Substantia nigra (tissue), 51 donors: ENCODE measurements at places on chromosomes 4 and X.

DNA sequence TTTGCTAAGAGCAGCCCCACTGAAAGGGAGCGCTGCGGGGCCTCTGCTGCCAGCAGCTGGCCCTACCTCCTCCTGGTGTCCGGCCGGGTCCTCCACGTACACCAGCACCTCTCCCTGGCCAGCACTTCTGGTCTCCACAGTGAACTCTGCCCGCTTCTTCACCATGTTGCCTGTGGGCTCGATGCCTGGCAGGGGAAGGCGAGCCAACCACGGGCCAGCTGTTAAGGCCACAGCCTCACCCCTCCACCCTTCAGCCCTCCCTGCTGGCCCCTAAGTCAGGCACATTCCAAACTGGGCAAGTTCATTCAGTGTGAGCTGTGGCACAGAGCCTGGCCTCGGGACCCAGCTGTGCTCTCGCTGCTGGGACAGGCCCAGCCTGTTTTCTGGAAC lies 7.8 kb downstream of the FLNA start:
- DNase-seq, result no peak

DNA sequence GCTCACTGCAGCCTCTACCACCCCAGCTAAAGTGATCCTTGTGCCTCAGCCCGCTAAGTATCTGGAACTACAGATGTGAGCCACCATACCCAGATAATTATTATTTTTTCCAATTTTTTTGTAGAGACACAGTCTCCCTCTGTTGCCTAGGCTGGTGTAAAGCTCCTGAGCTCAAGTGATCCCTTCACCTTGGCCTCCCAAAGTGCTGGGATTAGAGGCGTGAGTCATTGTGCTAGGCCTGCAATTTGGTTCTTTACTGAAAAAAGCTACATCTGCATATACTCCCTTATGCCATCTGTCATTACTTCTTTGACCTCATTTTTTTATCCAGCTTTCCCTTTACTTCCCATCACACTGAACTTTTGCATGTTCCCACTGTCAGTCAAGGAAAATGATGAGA lies 2012.4 kb upstream of the IGFBP7 start:
- DNase-seq, result no peak

DNA sequence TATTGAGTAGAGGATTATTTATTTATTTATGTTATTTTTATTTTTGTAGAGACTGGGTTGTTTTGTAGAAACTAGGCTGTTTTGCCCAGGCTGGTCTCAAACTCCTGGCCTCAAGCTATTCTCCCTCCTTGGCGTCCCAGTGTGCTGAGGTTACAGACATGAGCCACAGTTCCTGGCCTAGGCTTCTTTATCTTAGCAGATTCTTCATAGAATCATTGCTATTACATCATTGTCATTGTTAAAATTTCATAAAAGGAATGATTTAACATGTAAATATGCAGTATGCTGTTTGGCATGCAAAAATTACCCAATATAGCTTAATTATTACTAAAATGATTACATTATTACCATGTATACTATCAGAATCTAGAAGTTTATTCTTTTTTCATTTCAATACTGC lies 24.2 kb downstream of the SULT1E1 start:
- DNase-seq, result no peak

DNA sequence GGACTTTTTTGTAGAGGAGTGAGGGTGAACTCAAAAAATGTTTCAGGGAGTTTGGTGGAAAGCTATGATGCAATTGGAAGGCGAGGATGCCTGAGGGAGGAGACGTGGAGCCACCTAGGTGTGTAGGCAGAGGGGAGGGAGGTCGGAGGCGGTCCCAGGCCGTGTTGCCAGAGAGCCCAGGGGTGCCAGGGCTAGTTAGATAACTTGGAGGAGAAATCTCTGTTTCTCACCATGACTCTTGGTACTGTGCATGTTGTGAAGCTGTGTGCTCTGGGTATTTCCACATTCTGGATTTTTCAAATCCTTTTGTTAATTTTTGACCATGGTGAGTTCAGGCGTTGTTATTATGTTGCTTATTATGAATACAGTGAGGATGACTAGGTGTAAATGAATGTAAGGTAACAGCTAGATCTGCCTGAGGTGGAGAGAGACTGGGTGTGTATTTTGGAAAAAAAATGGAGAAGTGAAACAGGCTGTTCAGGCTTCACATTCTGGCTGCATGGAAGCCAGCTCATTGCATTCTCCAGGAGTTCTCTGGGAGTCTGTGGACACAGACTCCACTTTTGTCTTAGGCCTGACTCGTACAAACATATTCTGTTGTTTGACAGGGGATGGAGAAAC lies 4.5 kb downstream of the RAB9A start:
- DNase-seq, result no peak

- DNase-seq, result no peak
Observed at GRCh38 chrX:323721-324628, 5.4 kb upstream of the GTPBP6 start.

DNA sequence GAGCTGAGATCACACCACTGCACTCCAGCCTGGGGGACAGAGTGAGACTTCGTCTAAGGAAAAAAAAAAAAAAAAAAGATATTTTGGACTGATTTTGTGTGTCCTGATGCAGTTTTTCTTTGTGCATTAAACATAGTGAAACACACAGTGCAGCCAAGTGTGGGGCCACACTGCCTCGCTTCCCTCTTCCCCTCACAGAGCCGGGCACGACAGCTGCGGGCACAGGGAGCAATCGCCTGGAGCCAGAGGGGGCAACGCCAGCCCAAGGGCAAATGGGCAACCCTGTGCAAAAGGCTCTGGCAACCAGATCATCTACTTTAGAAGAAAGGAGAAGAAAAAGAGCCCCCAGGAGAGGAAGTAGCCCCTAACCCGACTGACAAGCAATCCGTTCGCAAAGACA lies 13.5 kb upstream of the CCNQ start:
- no peak for DNase-seq

DNA sequence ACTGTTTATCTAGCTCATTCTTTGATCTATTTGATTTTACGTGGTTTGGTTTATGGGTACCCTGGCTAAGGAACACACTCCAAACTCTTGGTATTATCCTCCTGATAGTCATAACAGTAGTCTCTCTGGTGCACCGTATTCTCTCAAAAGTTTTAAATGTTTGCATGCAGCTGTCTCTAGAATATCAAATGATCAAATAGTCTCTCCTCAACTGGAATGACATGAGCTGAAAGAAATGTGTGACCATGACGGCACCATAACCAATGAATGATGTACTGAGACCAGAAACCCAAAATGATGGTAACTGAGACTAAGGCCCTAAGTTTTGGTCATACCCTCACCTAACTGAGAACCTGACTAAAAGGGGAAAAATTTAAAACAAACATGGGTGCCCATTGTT lies 319.4 kb downstream of the SLC7A11 start:
- DNase-seq, result no peak

GRCh38 chr4:181909368-181909767 lies 333.8 kb upstream of the TENM3 start:
- DNase-seq, result no peak

- no peak for DNase-seq
Observed at GRCh38 chrX:64184396-64184795, 21.1 kb downstream of the AMER1 start.

DNA sequence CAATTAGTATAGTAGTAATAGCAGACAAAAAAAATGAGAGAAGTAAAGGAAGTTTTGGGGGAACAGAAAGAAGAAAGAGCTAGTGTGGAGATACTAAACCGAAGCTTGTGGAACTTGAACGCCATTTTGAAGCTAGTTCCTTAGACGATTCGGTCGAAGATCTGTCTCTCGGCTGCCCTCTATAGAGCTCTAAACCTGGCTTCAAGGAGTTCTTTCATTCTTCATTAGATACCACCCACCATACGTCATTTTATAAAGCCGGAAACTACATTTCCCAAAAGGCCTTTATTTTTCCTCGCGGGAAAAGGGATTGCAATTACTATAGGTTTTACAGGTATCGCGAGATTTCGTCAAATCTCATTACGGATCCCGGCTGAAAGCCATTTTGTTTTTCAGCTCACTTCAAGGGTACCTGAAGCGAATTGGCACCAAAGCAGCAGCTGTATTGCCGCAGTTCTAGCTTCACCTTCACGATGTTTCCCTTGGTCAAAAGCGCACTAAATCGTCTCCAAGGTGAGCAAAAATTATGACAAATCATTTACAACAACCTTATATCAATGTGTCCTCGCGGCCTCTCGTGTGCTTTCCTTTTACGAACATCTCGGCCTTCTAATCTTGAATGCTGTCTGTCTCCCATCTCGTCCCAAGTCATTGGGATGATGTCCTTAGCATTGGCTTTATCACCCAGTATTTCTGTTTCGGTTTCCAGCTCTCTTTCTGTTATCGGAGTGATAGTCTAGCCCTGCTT lies at the start of gene COX7B:
TSS of gene COX7B (plus strand) at position 388 of the 748 bp plus-strand sequence. CDS start at position 474, 86 bp downstream.
- DNase-seq, result peak; percentile 32

DNA sequence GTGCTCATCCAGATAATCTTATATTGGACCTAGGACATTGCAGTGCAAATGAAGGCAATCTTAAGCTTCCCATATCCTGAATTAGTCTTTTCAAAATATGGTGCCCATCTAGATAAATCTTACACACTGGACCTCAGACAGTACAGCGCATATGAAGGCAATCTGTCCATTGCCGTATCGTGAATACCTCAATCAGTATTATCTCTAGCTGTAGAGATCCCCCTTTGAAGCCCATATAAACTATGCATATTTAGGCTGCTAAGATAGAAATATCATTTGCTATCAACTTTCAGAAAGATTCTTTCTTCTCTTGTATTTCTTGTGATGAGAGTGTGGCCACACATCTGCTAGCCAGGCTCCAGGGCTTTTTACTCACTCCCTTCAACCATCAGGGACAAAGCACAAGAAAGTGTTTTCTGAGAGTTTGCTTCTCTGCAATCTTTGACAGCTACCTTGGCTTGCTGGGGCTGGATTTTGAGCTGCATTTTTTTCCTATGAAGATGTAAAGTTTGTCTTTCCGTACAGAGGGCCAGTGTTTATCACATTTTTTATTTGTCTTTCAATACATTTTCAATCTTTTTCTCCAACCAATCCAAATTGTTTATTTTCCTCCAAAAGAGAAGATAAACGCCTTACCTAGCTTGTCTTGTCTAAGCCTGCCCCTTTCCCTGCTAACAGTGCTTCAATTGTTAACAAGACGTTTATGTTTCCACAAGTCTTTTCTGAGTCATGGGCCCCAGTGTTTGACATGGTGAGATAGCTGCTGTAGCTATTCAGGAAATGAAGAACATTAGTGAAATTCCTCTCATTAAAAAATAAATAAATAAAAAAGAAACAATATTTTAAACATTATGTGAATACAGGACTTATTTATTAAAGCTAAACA lies 57.6 kb upstream of the FAT1 start:
- DNase-seq, result no peak

DNA sequence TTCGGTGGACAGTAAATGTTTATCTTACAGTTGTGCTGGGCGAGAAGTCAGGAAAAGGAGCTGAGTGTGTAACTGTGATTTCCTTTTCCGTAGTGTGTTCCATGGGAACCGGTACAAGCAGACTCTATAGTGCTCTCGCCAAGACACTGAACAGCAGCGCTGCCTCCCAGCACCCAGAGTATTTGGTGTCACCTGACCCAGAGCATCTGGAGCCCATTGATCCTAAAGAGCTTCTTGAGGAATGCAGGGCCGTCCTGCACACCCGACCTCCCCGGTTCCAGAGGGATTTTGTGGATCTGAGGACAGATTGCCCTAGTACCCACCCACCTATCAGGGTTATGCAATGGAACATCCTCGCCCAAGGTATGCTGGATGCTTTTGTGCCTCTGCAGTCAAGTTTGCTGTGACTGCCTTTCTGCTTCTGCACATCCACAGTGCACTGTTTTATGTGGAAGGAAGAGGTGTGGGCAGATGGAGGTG lies 27.4 kb downstream of the NOCT start:
- no peak for DNase-seq

- no peak for DNase-seq
Observed at GRCh38 chr4:112938461-112939058, 110.9 kb upstream of the ANK2 start.

GRCh38 chrX:123060986-123061385 lies 123.1 kb upstream of the GRIA3 start:
- DNase-seq, result no peak

- no peak for DNase-seq
Observed at GRCh38 chrX:130165181-130165702, 399 bp downstream of the AIFM1 start.

DNA sequence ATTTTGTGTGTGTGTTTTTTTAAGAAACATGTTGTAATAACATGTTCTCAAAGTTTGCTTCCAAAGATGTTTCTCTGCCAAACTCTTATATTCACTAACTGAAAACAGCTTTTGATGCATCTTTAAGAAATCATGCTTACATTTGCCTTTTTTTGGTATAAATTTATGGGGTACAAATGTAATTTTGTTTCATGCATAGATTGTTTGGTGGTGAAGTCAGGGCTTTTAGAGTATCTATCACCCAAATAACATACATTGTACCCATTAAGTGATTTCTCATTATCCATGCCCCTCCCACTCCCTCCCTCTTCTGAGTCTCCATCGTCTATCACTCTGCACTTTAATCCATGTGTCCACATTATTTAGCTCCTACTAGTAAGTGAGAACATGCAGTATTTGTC lies 30.8 kb downstream of the SPINK2 start:
- no peak for DNase-seq

DNA sequence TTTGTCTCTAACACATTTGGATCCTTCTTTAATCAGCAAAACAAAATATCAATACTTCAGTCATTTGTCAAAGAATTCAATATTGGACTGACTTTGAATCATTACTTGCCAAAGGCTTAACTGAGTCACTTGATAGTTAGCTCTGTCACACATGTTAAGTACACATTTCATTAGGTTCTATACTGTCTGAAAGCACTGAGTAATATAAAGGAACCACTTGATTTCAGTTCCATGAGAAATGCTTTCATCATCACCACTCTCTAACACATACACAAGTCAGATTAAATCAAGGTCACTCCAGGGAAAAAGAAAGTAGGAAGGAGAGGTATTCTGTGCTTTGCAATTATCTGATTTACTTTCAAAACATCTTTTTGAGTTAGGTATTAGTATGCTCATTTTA lies 1233.1 kb downstream of the C4orf33 start:
- DNase-seq, result no peak

- DNase-seq, result no peak
Observed at GRCh38 chr4:174041555-174042105, 241.8 kb downstream of the FBXO8 start.

DNA sequence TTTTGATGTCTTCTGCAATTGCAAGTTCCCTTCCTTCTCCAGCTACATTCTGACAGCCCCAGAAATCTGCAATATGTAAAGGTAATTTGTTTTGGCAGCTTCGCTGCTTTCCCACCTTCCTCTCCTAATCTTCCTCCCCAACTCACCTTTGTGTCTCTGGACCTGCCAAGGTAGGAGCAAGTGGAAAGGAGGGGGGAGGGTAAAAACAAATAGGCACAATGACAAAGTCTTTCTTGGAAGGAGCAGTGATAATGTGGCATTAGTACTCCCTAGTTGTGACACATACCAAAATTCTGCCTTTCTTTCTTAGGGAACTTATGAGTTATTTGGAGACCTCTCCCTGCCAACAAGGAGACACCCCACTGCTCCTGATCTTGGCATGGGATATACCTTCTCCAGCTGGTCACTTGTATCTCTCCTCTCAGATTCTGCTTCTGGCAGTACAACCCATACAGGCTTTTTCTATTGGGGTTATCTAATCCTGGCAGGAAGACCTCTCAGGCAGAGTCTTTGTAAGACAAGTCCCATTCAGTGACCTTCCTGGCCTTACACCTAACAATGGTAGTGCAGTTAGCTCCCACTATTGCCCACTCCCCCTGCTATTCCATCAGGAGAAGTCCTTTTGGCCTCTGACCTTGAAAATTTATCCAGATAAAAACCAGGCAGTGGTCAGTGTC lies 24.2 kb downstream of the F8 start:
- DNase-seq, result no peak

- no peak for DNase-seq
Observed at GRCh38 chrX:9267415-9267814, 197.4 kb upstream of the TBL1X start.
